ENCODE measurements at places on chromosomes 2 and 18.

DNA sequence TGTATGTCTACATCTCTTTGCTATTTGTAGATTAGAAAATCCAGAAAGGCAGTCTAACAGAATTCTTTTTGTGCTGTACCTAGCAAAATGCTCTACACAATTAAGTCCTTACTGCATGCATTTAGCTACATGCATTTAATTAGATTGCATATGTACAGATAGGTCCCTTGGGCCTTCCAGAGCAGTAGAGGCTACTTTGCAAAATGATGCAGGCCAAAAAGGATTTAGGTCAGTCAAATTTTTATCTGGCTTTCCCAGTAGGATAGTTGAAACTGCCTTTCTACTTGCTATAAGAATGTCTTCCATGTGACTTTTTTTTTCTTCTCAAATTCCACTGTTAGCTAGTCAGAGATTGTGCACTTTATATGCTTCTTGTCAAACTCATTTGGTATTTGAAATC, 19.3 kb downstream of the GALNT13 start:
- no peak for DNase-seq

DNA sequence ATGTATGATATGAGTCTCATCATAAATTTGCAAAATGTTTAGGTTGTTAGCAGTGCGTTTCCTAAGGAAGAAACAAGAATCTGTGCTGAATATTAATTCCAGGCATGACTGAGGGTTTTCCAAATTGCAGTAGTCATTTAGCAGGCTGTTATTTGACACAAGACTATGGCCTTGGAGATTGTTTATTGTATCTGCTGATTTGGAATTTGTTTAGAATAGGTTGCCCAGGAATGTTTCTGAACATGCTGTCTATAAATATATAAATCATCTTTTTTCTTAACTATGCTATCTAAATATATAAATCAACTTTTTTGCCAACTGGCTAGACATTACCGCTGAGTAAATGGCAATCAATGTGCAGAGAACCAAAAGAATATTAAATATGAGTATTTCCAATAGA, 90.9 kb downstream of the DOK6 start:
- DNase-seq = no peak

- DNase-seq = no peak
Measured at GRCh38 chr2:97979904-97980303, 15.8 kb downstream of the TMEM131 start.

DNA sequence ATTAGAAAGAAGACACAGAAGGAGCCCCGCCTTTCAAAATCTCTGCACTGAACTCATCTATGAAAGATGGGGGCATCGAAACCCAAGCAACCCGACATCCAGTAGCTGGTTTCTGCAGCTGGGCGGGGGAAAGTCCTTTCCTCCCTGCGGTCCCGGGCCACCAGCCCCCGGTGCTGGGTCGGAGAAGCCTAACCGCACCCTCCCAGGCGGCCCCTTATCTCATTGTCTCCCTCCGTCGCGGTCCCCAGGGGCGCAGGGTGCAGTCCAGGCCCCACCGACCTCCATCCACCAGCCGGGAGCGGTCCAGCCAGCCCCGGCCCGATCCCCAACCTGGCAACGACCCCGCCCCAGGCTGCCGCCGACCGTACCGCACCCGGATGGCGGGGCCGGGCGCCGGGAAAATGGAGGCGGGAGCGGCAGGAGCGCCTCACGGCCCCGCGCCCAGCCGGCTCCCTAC, 452 bp downstream of the RAPH1 start:
- DNase-seq = no peak

DNA sequence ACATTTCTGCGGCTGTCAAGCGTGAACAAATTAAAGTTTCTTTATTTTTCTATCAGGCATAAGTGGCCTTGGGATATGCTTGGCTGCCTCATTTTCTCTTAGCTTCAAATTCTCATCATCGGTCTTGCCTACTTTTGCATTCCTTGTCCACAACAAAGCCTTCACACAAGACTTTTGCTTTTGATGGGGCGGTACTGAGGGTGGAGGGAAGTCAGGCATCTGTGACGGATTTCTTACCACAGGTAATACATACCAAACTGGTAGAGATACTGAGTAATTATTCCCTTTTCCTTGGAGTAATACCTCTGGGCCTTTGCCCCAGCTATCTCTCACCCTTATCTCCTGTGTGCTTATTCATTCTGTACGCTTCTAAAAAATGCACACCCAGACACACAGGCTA, 468.3 kb upstream of the RGPD4 start:
- DNase-seq = no peak

DNA sequence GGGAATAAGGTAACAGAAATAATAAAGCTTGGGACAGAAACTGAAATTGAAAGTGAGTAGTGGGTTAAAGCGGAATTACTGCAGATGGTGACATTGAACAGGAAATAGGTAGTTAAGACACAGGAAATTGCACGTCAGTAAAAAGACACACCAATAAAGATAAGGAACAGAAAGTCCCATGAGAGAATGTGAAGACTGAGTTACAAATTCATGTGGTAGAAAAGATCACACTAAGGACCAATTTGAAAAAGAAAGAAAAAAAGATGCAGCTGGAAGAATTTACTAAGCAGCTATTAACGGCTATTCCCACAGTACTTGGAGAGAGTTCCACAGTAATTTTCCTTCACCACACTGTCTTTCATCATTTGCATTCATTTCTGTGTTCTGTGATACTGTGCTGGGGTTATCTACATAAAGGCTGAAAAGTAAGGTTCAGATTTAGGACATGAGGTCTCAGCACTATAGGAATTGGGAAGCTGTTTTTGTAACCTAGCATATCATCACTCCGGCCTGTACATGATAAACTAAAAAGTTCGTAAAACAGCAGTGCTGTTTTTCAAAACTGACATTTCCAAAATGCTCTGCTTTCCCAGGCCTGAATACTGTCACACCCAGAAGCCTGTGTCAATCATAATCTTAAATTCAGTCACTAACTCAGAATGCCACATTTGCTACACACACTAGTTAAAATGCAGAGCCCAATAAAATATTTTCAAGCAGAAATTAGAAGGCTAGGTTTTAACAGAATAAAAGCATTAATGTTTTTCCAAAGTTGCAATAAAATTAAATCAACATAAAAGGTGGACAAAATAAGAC, 42.9 kb downstream of the SRBD1 start:
- DNase-seq = peak; percentile 63

All from GM13976 (cell line).